Neural crest cell (in vitro differentiated cells): ENCODE measurements at places on chromosomes 1 and 21.

- DNase-seq, result no peak
Observed at GRCh38 chr1:56202186-56202585, 377.2 kb downstream of the PLPP3 start.

DNA sequence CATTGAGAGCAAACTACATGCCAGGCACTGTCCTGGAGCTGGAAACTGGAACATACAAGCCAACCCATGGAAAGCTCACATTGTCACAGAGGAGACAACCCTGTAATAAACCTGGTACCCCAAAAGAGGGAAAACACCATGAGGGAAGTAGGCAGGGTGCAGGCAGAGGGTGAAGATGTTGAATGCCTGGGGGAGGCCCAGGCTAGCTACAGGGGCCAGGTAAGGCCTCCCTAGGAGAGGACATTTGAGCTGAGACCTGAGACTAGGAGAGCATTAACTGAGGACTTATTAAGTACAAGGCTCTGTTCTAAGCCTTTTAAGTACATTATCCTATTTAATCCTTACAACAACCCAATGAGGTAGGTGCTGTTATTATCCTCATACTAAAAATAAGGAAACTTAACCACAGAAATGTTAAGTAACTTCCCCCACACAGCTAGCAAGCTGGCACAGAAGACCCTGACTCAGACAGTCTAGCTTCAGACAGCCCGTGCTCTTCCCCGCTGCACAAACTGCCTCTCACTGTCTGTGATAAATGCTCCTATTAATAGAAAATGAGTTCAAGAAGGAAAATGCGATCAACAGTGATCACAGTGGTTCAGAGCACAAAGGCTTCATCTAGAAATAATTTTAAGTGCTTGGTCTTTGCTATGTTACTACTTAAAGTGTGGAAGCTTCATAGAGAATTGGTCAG lies 41.8 kb downstream of the ZNF281 start:
- DNase-seq, result no peak

DNA sequence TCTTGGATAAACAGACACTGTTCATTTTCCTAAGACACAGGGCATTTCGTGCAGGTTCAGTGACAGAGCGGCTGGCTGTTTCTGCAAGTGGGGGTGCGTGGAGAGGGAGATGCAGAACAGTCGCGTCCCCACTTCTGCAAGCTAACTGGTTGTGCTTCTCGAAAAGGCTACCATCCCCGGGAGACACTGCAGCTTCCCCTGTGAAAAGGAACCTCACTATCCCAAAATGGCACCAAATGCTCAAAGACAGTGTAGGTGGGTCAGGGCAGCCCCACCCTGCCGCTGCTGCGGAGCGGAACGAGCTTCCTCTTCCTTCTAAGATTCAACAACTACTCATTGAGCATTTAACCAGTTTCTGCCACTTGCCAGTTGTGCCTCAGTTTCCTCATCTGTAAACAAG lies 19.2 kb upstream of the BACE2 start:
- DNase-seq, result no peak

DNA sequence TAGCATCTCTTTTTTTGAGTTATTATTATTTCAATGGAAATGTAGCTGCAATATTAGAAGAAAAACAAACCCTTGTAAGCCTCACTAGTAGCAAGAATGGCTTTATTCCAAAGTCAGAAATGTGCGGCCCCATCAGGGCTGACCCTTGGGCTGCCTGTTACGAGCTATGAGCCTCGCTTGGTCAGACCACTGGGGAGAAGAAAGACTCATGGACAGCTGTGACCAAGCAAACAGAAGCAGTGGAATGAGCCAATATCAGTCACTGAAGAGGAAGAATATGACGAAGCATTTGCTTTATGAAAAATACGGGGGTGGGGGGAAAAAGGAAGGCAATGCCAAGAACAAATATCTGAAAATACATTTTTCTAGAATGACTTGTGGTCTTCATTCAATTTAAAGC lies 504.5 kb downstream of the LMO4 start:
- DNase-seq, result no peak

DNA sequence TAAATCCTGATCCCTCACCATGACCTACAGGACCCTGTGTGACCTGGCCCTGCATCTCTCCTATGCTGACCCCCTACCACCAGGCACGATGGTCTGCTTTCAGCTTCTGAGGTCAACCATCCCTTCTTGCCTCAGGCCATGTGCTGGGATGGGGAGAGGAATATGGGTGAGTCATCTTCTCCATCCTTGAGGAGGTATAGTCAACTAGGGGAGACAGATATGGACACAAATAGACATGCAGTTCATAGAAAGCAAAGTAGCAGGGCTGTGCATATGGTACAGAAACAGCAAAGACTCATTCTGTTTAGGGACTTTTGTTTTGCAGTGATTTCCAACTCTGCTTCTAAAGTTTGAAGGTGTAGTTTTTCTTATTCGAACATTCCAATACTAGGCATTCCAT lies 250.8 kb upstream of the FGGY start:
- no peak for DNase-seq

- DNase-seq, result no peak
Observed at GRCh38 chr1:6014130-6014999, 22.1 kb upstream of the NPHP4 start.

- DNase-seq, result no peak
Observed at GRCh38 chr1:60571811-60572210, 498.2 kb upstream of the C1orf87 start.

DNA sequence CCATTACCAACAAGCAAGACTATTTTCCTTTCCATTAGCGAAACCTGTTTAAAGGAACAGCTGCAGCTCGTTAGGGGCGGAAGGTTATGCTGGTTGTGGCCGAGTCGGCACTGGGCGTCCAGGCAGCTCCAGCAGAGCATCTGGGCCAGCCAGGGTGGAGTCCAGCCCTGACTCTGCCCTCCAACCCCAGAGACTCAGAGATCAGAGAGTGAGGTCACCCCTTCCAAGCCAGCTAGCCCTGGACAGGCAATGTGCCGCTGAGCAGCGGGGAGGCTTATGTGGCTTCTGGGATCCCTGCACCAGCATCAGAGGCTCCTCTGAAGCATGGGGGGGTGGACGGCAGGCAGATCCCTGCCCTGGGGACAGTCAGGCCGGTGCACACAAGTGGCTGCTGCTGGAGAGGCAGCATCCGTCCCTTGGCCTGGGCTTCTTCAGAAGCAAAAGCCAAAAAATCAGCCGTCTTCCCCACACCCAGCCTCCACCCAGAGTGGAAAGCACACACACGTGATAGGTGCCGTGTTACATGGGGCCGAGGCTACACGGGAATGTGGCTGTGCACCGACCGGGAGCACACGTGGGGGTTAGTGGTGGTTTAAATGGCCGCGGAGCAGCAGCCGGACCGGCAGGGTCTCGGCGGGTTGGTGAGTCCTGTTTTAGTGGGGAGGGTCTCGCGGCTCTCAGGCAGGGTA lies 30.1 kb downstream of the SLC66A1 start:
- no peak for DNase-seq

- DNase-seq, result no peak
Observed at GRCh38 chr1:78825561-78825960, 175.9 kb downstream of the IFI44 start.

DNA sequence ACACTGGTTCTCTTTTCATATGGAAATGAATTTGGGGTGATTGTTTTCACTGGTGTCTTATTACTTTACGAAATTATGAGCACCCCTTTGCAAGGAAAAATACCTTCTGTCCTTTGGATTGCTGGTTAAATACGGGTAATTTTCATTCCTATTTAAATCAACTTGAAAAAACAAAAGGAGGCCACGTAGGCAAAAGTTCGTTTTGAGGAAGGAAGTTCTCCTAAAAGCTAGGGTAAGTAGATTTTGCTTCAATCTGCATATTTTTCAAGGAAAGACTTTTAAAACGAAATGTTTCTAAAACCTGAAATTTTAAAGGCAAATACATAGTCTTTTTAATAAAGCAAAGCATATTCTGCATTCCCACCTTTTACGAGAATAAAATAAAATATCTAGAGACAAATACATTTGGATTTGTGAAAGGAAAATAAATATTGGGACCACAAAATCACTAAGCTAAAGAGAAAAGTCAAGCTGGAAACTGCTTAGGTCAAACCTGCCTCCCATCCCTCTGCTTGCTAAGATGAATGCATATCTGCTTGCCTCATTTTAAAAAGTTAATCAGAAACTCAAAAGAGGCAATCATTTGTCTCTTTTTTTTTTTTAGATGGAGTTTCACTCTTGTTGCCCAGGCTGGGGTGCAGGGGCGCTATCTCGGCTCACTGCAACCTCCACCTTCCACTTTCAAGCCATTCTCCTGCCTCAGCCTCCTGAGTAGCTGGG lies 70.9 kb upstream of the ETS2 start:
- DNase-seq, result no peak

DNA sequence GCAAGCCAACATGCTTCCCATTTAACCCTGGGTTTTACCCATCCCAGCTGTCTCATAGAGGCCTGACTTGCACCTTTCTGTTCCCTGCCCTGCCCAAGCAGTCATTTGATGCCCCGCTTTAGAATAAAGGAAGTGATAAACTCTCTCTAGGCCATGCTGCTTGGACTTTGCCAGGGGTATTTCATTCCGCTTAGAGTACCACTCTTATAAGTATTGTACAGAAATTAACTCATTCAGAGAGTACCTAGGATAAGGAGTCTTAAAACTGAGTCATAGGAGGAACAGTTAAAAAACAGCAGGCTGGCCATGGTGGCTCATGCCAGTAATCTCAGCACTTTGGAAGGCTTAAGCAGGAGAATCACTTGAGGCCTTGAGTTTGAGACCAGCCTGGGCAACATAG lies 21.0 kb upstream of the LYST start:
- DNase-seq, result no peak

- DNase-seq, result peak; percentile 4
Observed at GRCh38 chr1:218751208-218751948, 406.2 kb downstream of the TGFB2 start.

DNA sequence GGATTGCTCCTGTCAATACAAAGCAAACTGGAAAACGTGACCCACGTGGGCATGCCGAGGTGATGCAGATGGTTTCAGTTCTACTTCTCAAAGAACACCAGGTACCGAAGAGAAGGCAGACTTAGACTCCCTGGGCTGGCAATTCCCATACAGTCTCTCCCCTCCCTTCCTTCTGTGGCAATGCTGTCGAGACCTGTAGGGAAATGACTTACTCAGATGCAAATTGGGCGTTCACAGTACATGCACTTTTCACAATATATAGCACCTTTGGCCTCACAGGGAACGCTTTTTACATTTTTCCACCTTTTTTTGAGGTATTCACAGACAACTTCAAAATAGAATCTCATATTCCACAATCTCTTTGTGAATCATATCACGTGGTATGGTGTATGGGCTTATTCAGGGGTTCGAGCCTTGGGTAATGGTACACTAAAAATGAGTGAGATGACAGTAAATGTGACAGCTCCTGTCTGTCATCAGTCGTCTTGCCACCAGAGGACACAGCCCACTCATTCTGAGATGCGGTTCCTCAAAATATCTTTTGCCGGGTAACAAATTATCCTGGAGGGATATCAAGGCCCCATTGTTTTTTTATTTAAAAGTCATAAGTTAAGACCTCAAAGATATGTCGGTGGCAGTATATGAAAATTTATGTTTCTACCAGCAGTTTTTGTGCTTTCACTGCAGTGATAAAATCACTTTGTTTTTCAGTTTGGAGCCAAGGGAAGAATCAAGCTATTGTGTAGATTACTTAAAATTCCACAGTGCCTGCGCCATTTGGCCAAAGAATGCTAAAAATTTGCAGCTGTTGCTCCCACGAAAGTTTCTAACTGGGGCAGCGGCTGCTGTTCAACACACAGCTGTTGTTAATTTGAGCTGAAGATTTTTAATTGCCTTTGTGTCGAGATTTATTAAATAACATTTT lies 168.4 kb downstream of the ZZZ3 start:
- no peak for DNase-seq

- no peak for DNase-seq
Observed at GRCh38 chr1:156862997-156863599, 2.4 kb downstream of the NTRK1 start.

DNA sequence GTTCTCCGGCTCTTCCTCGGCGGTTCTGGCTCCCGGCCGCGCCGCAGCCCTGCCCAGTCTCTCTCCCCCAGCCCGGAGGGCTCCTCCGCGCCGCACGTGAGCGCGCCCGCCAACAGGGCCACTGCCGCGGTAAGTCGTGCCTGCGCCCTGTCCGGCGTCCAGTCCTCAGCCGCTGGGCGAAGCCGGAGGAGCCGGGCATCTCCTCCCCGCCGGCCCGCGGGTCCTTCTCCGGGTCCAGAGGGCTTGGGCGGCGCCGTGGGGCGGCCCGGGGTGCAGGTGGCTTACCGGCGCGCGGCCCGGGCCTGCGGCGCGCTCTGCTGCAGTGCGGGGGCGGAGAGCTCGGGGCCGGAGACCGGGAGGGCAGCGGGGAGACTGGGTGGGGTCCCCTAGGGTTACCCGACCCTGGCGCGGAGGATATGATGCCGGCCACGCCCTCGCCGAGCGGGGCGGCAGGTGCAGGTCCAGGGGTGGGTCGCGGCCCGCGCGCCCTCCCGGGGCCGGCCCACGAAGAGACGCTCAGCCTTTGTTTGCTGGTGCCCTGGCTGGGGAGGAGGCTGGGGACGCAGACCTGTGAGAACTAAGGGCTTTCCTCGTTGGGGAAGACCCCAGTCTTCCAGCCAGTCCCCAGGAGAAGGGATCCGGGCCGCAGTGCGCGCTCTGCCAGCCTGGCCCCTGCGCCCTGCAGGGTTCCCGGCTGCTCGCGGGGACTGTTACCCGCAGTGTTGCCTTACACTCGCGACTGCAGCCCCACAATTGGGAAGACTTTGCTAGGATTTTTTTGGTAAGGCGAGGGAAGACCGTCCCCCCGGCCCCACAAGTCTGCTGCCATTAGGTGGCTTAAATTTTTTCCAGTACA lies at the start of gene DOP1B:
Gene DOP1B, plus strand, starts transcription at position 10 of the 856 bp plus-strand sequence. CDS start 7,910 bp downstream, outside the sequence.
- peak; percentile 39 for DNase-seq

GRCh38 chr1:70979881-70980280 lies 67.7 kb downstream of the PTGER3 start:
- no peak for DNase-seq

DNA sequence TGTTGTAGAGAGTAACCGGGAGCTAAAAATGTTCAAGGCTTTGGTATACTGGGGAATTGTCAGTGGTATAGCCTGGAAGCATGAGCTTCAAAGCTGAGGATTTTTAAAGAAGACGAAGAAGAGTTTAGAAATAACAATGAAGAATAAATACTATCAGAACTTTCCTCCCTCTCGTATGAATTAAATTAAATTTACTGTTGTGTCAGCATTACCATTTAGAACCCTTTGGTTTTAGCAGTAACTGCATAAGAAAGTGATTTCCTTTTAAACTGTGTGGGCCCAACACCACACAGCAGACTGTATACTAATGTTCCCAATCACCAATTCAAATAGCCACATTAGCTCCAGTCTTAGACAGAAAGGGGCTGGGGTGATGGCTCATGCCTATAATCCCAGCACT lies 122.6 kb downstream of the ZNF644 start:
- no peak for DNase-seq

DNA sequence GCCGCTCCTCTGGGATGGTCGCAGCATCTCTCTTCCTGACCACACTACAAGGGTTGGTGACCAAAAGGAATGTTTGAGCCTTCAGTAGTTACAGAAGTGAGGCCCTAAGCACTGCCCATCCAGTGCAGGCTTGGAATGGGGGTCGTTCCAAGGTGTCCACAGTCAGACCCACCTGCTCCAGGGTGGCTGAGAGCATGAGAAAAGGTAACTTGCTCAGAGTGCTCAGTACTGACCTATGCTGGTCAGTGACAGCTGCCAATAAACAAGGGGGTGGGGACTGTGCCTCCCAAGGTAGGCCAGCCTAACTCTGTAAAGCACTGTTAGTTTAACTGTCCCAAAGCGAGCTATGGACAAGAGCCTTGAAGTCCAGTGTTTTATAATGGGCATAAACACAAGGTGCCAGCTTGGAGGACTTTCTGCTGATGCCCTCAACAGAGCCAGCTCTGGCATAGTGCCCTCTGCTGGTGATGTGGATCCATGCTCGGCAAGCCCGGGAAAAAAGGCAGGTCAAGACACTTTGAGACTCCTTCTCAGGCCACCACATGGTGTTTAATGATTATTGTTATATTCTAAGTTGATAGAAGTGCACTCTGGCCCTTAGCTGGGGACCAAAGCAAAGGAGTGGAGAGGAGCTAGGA lies 78.1 kb upstream of the DNAH14 start:
- peak; percentile 53 for DNase-seq
